ENCODE measurements at places on chromosomes 7 and 10.

- no peak for DNase-seq
Measured at GRCh38 chr7:71286336-71286735, 154.4 kb downstream of the GALNT17 start.

DNA sequence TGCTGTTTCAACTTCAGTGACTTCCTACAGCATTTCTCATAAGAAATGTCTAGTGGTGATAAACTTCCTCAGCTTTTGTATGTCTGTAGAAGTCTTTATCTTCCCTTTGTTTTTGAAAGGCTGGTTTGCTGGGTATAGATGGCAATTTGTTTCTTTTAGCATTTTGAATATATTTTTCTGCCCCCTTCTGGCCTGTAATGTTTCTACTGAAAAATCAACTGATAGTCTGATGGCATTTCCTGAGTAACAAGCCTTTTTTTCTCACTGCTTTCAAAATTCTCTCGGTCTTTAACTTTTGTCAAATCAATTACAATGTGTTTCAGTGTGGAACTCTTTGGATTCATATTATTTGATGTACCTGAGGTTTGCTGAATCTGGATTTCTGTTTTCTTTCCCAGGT is 487.1 kb downstream of the ATRNL1 start:
- no peak for DNase-seq

DNA sequence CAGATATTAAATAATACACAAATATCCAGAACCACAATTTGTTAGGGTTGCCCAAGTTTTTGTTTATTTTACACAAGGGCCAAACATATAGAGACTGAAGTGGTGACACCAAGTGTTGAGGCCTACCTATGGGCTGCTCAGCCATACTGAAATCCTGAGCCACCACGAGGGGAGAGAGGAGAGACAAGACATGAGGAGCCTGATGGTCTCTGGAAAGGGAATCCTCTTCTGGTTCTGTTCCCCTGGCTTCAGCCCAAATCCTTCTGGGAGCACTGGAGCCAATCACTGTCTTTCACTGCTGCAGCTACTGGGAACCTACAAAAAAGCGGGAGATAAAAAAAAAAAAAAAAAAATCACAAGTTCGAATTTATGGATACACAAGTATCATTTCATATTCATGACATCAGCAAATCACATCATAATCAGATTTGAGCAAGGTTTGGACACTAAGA is 1.9 kb downstream of the SKIDA1 start:
- peak; percentile 59 for DNase-seq

GRCh38 chr7:134522601-134523000 is 4.8 kb upstream of the AKR1B10 start:
- no peak for DNase-seq

- no peak for DNase-seq
Measured at GRCh38 chr7:155477476-155477875, 19.5 kb downstream of the EN2 start.

- no peak for DNase-seq
Measured at GRCh38 chr7:28180031-28180363, 598 bp downstream of the JAZF1 start.

GRCh38 chr10:955127-955819 is 23.8 kb upstream of the LARP4B start:
- no peak for DNase-seq

DNA sequence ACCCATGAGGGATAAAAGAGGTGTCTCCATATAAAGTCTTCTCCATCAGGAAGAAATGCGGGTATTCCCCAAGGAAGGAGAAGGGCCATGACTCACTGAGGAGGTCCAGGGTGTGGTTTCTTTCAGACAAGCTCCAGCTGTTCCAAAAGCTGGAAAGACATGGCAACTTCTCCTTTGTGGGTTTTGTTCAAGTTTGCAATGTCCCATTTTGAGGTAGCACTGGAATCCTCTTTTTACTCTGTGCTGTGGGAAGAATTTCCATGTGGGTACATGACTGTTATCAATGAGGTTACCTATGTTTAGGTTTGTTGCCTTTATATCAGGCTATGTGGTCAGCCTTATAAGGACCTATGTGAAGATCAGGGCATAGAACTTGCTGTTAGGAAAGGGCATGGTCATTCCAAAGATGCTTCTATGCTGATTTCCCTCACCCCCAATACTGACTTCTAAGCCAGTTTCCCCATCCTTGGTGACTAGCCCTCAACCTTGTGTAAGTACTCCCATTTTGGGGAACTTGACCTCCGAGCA is 697.5 kb downstream of the INHBA start:
- no peak for DNase-seq

DNA sequence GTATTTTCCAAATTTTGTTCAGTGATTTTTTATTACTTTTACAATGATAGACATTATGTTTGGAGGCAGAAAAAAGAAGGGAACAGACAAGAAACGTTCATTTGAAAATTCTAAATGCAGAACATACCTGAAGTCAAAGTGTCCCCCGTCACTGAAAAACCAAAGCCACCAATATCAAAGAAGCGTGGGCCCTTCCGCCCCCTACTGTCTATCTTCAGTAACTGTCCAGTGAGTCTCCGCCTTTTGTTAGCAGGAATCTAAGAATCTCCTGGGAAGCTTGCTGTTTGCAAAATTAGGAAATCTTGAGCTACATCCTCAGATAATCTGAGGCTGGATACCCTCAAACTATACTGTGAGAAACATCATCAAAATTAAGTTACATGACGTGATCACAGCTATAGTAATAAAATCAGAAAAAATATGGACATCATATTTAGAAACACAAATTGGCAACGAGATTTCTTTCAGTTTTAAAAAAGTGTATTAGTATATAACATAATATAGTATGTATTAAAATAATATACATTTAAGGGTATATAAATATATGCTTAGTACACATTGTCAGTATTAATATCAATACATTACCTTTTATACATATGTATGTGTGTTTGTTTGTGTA is 169.3 kb upstream of the AKR1E2 start:
- DNase-seq = peak; percentile 77

- no peak for DNase-seq
Measured at GRCh38 chr7:2433713-2434550, 30.5 kb downstream of the CHST12 start.

DNA sequence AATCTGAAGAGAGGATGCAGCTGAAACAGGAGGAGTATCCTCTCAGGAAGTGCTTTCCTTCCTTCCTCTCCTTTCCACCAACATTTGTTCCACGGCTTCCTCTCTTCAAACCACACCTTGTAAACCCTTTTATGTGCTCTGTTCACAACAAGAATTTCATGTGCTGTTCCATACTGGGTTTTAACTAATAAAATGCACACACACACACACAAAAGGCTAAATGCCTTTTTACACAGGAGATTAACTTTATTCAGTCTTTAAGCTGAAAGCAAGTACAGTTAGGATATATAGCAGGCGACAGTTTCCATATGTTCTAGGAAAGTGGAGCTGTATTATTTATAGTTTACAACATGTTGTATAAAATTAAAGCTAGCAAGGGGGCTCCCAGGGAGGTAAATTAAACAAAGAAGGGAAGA is 106.7 kb downstream of the REEP3 start:
- DNase-seq = no peak

Measured in islet precursor cell (in vitro differentiated cells).